ENCODE measurements at places on chromosomes 1 and 21. TPM values are rescaled to one million over a fixed set of nuclear protein-coding genes. Genes with fewer than 3 reads are reported as not detected.
A peak's percentile ranks its signal among the peaks of the same experiment; 100 is the strongest.

- DNase-seq, result no peak
- H3K27me3 ChIP-seq, result no peaks in the 10 kb centered on the region
- no peaks in the 10 kb centered on the region for H3K4me1 ChIP-seq
- no peaks in the 10 kb centered on the region for H3K36me3 ChIP-seq
Observed at GRCh38 chr1:65817891-65818290, 25.2 kb downstream of the PDE4B start.

The LMO4 gene
- total RNA-seq, result 36.4 TPM

DNA sequence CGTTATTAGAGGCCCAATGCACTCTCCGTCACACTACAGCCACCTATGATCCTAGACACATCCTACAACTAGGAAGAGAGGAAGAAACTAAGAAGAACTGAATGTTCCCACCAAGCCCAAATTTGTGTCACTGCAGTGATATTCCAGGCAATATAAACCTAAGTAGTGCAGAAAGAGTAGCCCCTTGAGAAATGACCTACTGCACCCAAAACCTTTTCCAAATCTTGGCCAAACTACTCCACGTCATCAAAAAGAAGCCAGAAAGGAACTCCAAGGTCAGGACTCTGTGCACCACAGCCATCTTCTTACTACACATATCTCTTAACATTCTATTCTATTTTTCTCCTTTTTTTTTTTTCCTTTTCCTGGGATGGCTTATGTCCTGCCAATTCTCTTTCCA is 60.2 kb downstream of the ADAMTS1 start:
- no peak overlapping the region for H3K4me3 ChIP-seq
- no peak for DNase-seq
- H3K27me3 ChIP-seq, result no peaks in the 10 kb centered on the region
- H3K27ac ChIP-seq, result no peak overlapping the region

DNA sequence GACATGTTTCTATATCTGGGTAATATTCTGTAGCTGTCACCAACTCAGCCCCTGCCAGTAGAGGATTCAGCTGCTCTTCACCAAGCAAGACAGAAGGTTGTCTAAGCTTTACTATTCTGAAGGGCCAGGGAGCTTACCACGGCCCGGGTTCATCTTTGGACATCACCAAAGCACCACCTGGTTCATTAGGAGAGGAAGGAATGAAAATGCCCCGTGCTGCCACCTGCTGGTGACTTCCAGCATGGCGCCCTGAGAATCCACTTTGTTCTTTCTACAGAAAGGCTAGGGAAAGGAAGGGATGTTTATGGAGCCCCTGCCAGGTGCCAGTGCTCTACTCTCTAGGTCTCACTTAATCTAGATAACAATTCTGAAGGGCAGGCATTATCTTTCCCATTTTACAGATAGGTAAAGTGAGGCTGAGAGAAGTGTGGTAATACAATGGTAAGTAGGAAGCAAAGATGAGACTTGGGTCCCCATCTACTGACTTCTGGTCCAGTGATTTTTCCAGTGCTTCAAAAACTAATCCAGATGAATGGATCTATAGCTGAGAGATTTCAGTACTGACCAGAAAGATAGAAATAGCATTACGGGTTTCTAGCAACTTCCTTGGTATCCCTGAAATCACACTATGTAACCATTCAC is 79.5 kb downstream of the BEND5 start:
- DNase-seq, result no peak
- no peaks in the 10 kb centered on the region for H3K27me3 ChIP-seq
- no peaks in the 10 kb centered on the region for H3K36me3 ChIP-seq

GRCh38 chr1:113983391-113983790 is 4.1 kb downstream of the OLFML3 start:
- H3K27me3 ChIP-seq, result no peaks in the 10 kb centered on the region
- H3K4me1 ChIP-seq, result no peaks in the 10 kb centered on the region
- no peak for DNase-seq
- no peaks in the 10 kb centered on the region for H3K36me3 ChIP-seq
- no peak overlapping the region for H3K27ac ChIP-seq

- peaks cover 11% of the 10 kb centered on the region for H3K36me3 ChIP-seq
- no peaks in the 10 kb centered on the region for H3K27me3 ChIP-seq
- H3K4me1 ChIP-seq, result peaks cover 71% of the 10 kb centered on the region
- H3K4me3 ChIP-seq, result peak overlapping the region; percentile 93
- DNase-seq, result no peak
Observed at GRCh38 chr1:234604495-234605398, 5.2 kb downstream of the IRF2BP2 start.

The CA6 gene
- 1.2 TPM for total RNA-seq

DNA sequence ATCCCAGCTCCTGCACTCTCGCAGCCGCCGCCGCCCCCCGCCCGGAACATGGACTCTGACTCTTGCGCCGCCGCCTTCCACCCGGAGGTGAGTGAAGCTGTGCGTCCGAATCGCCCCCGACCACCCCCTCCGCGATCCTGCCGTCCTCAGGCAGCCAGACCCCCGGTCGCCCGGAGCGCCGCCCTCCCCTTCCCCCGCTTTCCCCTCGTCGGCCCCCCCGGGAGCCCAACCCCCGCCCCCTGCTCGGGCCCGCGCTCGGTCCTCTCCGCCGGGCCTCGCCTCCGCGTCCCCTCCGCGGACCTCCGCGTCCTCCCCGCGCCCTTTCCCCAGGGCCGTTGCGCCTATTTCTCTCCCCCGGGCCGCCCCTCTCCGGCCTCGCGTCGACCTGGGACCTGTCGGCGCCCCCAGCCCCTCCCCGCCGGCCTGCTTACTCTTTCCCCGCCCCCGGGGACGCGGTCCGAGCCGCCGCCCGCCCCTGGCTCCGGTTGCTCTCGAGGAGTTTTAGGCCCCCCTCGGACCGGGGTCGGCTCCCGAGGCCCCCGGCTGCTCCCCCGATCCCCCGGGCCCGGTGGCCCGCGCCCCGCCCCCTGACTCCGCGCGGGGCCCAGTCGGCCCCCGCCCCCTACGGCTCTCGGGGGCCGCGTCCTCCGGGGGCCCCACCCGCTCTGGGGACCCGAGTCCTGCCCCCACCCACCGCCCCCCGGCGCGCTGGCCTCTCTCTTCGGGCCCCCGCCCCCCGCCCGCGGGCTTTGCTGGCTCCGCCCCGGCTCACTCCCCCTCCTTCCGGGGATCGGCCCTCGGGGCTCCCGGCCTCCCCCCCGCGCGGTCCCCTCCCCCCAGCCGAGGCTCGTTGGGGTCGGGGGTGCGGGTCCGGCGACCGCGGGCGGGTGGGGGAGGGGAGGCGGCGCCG is 743 bp downstream of the PHF13 start:
- peak overlapping the region; percentile 37 for H3K4me3 ChIP-seq
- H3K4me1 ChIP-seq, result peaks cover 12% of the 10 kb centered on the region
- H3K27ac ChIP-seq, result peak overlapping the region; percentile 59
- H3K27me3 ChIP-seq, result no peaks in the 10 kb centered on the region
- peak; percentile 56 for DNase-seq

GRCh38 chr1:232922485-232922884 is 27.9 kb upstream of the NTPCR start:
- no peaks in the 10 kb centered on the region for H3K27me3 ChIP-seq
- H3K27ac ChIP-seq, result no peak overlapping the region

DNA sequence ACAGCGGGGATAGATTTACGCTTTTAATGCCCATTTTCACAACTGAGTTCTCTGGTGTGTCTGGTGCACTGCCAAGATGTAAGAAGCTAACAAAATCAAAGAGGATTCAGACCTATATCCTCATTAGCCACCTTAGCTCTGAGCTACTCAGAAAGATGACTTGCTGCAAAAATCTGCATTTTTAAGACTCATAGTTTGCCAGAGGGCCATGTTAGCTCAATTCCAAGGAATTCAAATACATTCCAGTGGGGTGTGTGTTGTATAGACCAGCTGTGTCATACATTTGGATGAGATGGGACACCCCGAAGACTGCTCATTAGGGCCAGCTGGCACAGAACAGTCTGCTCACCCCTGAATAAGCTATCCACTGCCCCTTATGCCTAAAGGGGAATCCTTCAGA is 8.9 kb downstream of the DENND2D start:
- no peak for DNase-seq
- H3K27me3 ChIP-seq, result no peaks in the 10 kb centered on the region
- H3K27ac ChIP-seq, result no peak overlapping the region
- H3K4me1 ChIP-seq, result peaks cover 99% of the 10 kb centered on the region
- no peak overlapping the region for H3K4me3 ChIP-seq
- peaks cover 97% of the 10 kb centered on the region for H3K36me3 ChIP-seq

DNA sequence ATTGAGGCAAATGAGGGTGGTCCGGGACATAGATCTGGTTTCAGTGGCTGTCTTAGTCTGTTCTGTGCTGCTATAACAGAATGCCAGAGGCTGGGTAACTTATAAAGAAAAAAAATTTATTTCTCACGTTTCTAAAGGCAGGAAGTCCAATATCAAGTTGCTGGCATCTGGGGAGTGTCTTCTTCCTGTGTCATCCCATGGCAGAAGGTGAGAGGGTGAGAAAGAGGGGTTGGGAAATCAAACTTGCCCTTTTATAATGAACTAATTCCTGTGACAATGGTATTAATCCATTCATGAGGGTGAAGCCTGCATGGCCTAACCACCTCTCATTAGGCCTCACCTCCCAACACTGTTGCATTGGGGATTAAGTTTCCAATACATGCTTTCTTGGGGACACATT is 3.7 kb upstream of the FGGY start:
- DNase-seq, result no peak
- H3K27ac ChIP-seq, result no peak overlapping the region
- H3K36me3 ChIP-seq, result no peaks in the 10 kb centered on the region

The FCRL6 gene
- 1.5 TPM for total RNA-seq

GRCh38 chr1:33515112-33515511 is 42.7 kb downstream of the ZSCAN20 start:
- H3K27ac ChIP-seq, result no peak overlapping the region
- H3K27me3 ChIP-seq, result no peaks in the 10 kb centered on the region
- no peaks in the 10 kb centered on the region for H3K36me3 ChIP-seq
- H3K4me3 ChIP-seq, result no peak overlapping the region
- no peaks in the 10 kb centered on the region for H3K4me1 ChIP-seq
- no peak for DNase-seq

Data from CD8-positive, alpha-beta memory T cell (primary cell).